ENCODE measurements at places on chromosomes 5 and 9.

DNA sequence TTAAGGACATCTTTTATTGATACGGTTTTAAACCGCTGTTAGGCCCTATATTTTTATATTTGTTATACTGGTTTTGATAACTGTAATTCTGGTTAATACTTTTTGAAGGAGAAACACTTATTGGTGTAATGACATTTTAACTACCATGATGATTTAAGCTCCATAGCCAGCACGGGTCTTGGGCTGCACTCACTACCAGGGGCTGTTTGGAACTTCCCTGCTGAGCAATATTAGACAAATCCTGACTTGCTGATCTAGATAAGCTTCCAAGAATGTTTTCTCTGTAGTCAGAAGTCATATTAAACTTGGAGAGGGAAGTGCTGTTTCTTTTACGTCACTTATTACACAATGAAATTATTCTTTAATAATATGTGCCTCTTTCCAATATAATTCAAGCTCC, 540.0 kb upstream of the GRAMD2B start:
- DNase-seq = no peak

DNA sequence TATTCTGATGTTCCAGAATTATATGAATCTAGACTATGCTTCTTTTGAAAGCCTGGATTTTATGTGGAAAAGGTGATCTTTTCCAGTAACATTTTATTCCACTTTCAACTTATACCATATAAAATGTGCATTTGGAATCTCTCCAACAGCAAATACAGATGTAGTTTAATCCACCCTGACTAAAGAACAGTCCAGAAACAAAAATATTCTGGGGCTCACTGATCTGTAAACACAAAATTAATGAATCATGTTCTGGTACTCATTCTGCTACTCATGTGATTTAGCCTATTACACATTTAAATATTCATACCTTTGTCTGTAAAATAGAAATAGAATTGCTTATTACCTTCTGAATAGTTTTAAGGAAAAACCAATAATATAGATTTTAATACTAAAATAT, 125.8 kb downstream of the ARRDC3 start:
- no peak for DNase-seq

- no peak for DNase-seq
These were observed 49.0 kb downstream of the PPARGC1B start for GRCh38 chr5:149779124-149779465.

DNA sequence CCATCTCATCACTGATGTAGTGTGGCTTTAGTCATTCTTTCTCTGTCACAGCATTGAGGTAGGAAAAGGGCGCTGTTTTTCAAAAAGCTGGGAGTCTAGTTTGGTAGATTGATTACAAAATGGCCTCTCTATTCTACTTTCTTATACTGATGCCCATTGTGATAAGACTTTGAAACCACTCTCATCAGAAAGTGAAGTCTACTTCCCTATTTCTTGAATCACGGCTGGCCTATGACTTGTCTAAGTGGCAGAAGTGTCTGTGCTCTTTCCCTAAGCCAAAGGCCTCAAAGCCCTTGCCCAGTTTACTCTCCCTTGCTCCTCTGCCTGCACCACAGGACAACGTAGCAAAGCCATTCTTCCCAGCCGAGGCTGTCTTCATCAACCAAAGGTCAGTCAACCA, 83.0 kb upstream of the IL33 start:
- DNase-seq = no peak

DNA sequence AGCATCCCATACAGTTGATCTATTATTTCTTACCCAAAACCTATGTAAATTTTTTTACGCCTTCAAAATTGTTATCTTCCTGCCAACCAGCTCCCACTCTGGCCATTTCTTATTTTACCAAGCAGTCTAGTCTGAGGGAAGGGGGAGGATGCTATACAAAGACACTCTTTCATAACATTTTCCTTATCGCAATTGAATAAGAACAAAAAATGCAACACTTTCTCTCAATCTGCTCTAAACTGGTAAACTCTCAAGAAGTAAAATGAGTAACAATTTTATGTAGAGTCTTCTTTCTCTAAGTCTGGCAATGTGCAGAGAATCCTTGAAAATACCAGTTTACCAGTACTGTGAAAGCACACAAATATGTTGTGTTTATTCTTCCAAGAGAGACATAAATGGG, 1216.3 kb downstream of the PTPRD start:
- no peak for DNase-seq

- DNase-seq = no peak
These were observed 67.6 kb downstream of the ARHGEF28 start for GRCh38 chr5:73693573-73694061.

- DNase-seq = no peak
These were observed 202.2 kb downstream of the ARL15 start for GRCh38 chr5:54108136-54108535.

- no peak for DNase-seq
These were observed 518.2 kb upstream of the TLE4 start for GRCh38 chr9:79053598-79053997.

- DNase-seq = no peak
These were observed 271.4 kb downstream of the CSNK1G3 start for GRCh38 chr5:123783421-123783820.

DNA sequence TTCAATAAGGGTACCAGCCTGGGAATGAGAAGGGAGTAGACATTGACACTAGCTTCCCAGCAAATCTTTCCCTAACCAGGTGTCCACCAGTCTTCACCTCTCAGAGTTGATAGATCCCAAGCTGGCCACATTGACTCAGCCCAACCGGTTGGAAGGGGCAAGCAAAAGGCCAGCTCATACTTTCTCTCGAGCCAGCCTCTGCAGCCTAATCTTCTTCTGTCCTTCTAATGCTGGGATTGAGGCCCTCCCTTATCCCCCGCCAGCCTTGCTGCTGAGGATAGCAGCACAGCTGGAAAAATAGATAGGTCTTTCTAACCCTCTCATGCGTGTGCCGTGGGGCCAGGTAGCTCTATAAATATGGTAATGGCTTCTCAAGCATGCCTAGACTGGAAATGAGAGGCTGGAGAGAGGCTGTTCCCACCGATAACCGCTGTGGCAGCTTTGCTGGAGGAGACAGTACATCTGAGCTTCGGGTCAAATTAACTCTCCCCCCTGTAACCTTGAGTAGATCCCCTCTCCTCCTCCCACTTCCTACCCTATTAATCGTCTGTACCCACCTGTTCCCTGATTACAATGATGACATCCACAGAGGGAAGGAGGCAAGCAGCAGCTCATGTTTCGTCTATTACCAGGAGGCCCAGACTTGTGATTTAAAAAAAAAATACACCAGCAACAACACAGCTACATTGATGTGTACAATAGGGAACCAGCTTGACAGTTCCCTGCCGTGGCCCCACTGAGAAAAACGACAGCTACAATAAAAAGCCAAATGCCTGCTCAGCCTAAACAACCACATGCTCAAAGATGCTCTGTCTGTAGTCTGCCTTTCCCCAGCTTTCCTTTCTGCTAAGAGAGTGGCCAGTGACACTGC, 219.9 kb upstream of the BRINP1 start:
- DNase-seq = no peak
